Amygdala (tissue), 56 donors: ENCODE measurements at places on chromosomes 16 and 17.

GRCh38 chr16:56108724-56109123 lies 82.6 kb upstream of the GNAO1 start:
- no peak for DNase-seq

GRCh38 chr17:10773391-10773790 lies 30.5 kb downstream of the TMEM238L start:
- no peak for DNase-seq

DNA sequence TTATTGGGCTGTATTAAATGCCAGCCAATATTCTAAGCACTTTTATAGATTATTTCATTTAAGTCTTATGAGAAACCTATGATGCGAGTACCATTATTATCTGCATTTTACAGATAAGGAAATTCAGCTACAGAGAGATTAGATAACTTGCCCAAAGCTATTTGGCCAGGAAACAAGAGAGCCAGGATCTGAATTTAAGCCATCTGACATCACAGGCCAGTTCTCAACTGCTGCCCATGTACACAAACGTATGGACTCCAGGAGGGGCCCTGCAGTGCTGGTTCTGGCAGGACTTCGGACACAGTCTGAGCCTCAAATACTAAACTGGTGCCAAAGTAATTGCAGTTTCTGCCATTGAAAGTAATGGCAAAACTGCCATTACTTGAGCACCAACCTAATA lies 40.2 kb downstream of the CPPED1 start:
- DNase-seq = no peak

- DNase-seq = no peak
Measured at GRCh38 chr16:65832679-65833078, 533.8 kb upstream of the CDH5 start.

DNA sequence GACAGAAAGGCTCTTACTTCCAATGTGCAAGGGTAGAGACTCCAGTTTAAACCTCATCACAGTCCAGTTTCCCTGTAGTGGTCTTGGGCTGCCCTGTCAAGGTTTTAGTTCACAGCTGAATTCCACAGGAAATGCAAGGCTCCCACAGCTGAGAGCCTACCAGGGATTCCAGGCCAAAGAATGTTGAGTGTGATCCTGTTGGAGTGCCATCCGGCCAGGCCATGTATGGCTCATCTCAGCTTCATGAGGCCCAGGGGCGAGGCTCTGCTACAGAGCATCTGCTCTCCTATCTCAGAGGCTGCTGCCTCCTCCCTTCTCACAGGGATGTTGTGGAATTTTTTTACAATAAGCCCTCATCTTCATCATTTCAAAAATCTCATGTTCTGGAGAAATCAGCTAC lies 239.8 kb upstream of the CCL2 start:
- DNase-seq = no peak

DNA sequence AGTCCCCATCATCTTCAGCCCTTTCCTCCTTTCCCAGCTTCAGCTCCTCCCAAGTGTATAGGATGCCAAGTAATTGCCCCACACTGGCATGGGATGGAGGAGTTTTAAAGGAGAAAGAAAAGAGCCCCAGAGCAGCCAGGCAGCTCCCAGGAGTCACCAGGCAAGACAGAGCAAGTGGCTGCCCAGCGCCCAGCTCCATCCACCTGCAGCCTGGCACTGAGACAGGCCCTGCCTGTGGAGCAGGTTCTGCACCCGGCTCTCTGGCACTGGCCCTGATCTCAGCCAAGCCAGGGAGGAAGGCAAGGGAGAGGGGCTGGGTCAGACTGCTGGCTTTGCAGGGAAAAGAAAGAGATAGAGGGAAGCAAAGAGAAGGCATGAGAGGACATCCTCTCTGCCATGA lies 21.7 kb downstream of the FOXN1 start:
- DNase-seq = no peak

- DNase-seq = no peak
Measured at GRCh38 chr16:72635104-72635503, 412.8 kb downstream of the ZFHX3 start.
